Spleen (tissue), 13 donors: ENCODE measurements at places on chromosomes 6 and 20.

GRCh38 chr6:79440598-79440997 is 96.6 kb downstream of the LCA5 start:
- H3K27me3 ChIP-seq = no peaks in the 10 kb centered on the region
- no peaks in the 10 kb centered on the region for H3K36me3 ChIP-seq
- H3K4me1 ChIP-seq = no peaks in the 10 kb centered on the region
- H3K4me3 ChIP-seq = no peak overlapping the region
- no peak for DNase-seq
- H3K27ac ChIP-seq = no peak overlapping the region

DNA sequence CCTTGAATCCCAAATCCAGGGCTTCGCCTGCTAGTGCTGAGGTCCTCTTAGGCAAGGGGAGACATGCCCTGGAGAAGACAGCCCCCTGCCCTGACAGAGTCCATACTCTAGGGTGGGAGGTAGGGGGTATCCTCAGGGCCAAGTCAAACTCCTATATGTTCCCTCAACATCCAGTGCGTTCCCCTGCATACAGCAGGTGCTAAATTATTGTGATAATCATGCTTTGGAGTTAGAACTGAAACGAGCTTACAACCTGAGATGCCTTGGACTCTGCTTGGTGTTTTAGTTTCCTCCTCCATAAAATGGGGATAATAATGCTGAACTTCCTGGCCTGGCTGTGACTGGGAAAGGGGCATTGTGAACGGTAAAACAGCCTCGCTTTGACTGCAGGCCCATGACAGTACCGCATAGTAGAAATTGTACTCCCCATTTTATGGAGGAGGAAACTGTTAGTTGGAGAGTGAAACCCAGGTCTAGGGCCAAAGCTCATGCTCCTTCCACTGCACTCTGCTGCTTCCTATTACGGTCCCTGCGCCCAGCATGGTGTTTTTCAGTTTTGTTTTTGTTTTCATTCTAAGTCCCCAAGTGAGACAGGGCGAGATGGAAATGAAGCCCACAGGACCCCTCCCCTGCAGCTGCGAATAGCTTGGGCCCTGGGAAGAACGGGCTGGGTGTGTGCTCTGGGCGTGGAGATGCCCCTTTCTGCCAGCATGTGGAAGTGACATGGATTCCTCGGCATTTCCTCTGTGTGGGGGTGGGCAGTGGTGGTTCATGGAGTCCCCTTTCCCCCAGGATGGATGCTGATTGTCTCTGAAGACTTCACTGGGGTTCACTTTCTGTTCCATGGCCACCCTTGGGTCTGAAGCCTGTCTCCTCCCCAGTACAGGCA is 162.5 kb downstream of the VEGFA start:
- no peaks in the 10 kb centered on the region for H3K36me3 ChIP-seq
- H3K27me3 ChIP-seq = no peaks in the 10 kb centered on the region
- no peak overlapping the region for H3K27ac ChIP-seq
- H3K4me1 ChIP-seq = peaks cover 5% of the 10 kb centered on the region
- H3K4me3 ChIP-seq = no peak overlapping the region
- DNase-seq = peak; percentile 41

- H3K36me3 ChIP-seq = no peaks in the 10 kb centered on the region
- no peaks in the 10 kb centered on the region for H3K27me3 ChIP-seq
- DNase-seq = no peak
- H3K4me1 ChIP-seq = peaks cover 64% of the 10 kb centered on the region
- H3K4me3 ChIP-seq = peak overlapping the region; percentile 95
Observed at GRCh38 chr6:52576054-52576391, 837 bp downstream of the TRAM2 start.

- H3K36me3 ChIP-seq = no peaks in the 10 kb centered on the region
- no peak overlapping the region for H3K27ac ChIP-seq
- DNase-seq = peak; percentile 90
- peak overlapping the region; percentile 58 for H3K4me3 ChIP-seq
- peaks cover 44% of the 10 kb centered on the region for H3K4me1 ChIP-seq
Observed at GRCh38 chr6:30463651-30464618, 25.4 kb upstream of the HLA-E start.

DNA sequence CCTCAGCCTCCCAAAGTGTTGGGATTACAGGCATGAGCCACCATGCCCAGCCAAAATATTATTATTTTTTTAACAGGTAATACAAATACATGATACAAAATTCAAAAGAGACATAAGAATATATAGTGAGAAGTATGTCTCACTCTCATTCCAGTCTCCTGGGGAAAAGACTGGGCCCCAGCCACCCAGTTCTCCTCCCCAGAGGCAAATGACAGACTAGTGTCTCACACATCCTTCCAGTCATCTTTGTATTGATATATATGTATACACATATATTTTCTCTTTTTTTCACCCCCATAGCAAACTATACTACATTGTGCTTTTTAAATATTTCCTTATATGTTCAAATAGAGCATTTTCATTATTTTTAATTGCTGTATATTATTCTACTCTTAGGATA is 8.3 kb downstream of the GSS start:
- no peak for DNase-seq
- no peaks in the 10 kb centered on the region for H3K4me1 ChIP-seq
- no peak overlapping the region for H3K4me3 ChIP-seq
- H3K27me3 ChIP-seq = no peaks in the 10 kb centered on the region
- H3K36me3 ChIP-seq = peaks cover 45% of the 10 kb centered on the region

GRCh38 chr20:39857187-39857586 is 831.8 kb downstream of the MAFB start:
- no peak overlapping the region for H3K4me3 ChIP-seq
- no peaks in the 10 kb centered on the region for H3K36me3 ChIP-seq
- no peaks in the 10 kb centered on the region for H3K4me1 ChIP-seq
- DNase-seq = no peak
- no peaks in the 10 kb centered on the region for H3K27me3 ChIP-seq
- no peak overlapping the region for H3K27ac ChIP-seq

GRCh38 chr6:20441236-20441635 is 39.6 kb downstream of the E2F3 start:
- no peaks in the 10 kb centered on the region for H3K36me3 ChIP-seq
- H3K4me1 ChIP-seq = no peaks in the 10 kb centered on the region
- no peak overlapping the region for H3K27ac ChIP-seq
- H3K4me3 ChIP-seq = no peak overlapping the region
- DNase-seq = no peak
- no peaks in the 10 kb centered on the region for H3K27me3 ChIP-seq

DNA sequence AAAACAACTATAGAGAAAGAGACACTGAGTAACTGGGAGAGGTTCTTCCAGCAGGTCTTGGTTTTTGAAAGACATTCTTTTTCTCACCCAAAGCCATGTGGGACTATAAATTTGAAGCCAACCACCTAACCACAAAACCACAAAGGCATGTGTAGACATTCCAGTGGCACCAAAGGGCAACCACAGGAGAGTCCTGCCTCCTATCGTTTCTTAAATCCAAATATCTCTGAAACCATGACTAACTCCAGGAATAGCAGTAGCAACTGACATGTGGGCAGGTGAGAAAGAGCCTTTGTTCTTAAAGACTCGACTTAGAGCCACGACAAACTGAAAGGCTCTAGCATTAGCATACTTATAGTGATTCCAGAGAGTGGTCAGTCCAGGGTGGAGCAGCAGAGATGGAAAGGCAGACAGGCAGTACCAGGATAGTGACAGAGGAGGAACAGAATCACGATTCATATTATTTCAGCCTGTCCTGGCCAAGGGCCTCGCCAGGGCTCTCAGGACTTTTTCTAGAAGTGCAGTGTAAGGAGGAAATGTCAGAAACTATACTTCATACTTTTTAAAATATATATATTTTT is 9.4 kb upstream of the COL9A1 start:
- H3K4me1 ChIP-seq = no peaks in the 10 kb centered on the region
- no peaks in the 10 kb centered on the region for H3K27me3 ChIP-seq
- no peaks in the 10 kb centered on the region for H3K36me3 ChIP-seq
